ENCODE measurements at places on chromosomes 3 and 15. TPM values are rescaled to one million over a fixed set of nuclear protein-coding genes. Genes with fewer than 3 reads are reported as not detected.

The KCTD6 gene
- 14.8 TPM for total RNA-seq

The RFX7 gene
- 36.5 TPM for total RNA-seq

The RASGRP1 gene
- total RNA-seq, result 1.5 TPM

The LRRK1 gene
- 1.6 TPM for total RNA-seq

The EPHB1 gene
- total RNA-seq, result 2.2 TPM

The SLC28A2 gene
- 1.2 TPM for total RNA-seq

The PARP14 gene
- total RNA-seq, result 21.4 TPM

The SCG5 gene
- total RNA-seq, result 18.2 TPM

The TF gene
- total RNA-seq, result 3.8 TPM

The IL5RA gene
- 0.11 TPM for total RNA-seq

The UROC1 gene
- not detected for total RNA-seq

The PLIN1 gene
- total RNA-seq, result 0.24 TPM

The HCLS1 gene
- total RNA-seq, result 0.46 TPM

The GATA2 gene
- 1.9 TPM for total RNA-seq

The DOCK3 gene
- 10.0 TPM for total RNA-seq

The CCR8 gene
- not detected for total RNA-seq

The ALDH1L1 gene
- total RNA-seq, result 4.7 TPM

The SOX14 gene
- not detected for total RNA-seq

The KNG1 gene
- not detected for total RNA-seq

The SPSB4 gene
- 9.5 TPM for total RNA-seq

The COMMD2 gene
- total RNA-seq, result 60.8 TPM

The ARGFX gene
- total RNA-seq, result not detected

The ADCY5 gene
- 33.8 TPM for total RNA-seq

The SYNPR gene
- 13.3 TPM for total RNA-seq

The AMT gene
- total RNA-seq, result 32.8 TPM

The CA12 gene
- 0.58 TPM for total RNA-seq

The TMEM207 gene
- total RNA-seq, result not detected

The ROPN1 gene
- total RNA-seq, result not detected

The SPINK8 gene
- total RNA-seq, result not detected

The CLDN16 gene
- 0.31 TPM for total RNA-seq

The KY gene
- total RNA-seq, result not detected

The ATP13A5 gene
- total RNA-seq, result 0.29 TPM

The ECE2 gene
- not detected for total RNA-seq

The CLDN1 gene
- 37.8 TPM for total RNA-seq

The ZIC1 gene
- total RNA-seq, result 0.77 TPM

The GRAMD1C gene
- total RNA-seq, result 2.4 TPM

All from progenitor cell of endocrine pancreas (in vitro differentiated cells).